ENCODE measurements at places on chromosomes 3 and 15. TPM values are rescaled to one million over a fixed set of nuclear protein-coding genes. Genes with fewer than 3 reads are reported as not detected.

The RHCG gene
- total RNA-seq, result not detected

The C3orf20 gene
- total RNA-seq, result 0.24 TPM

The GOLGA8T gene
- total RNA-seq, result not detected

The ISL2 gene
- 1.5 TPM for total RNA-seq

The SLC22A13 gene
- 0.78 TPM for total RNA-seq

The A4GNT gene
- total RNA-seq, result not detected

The SPSB4 gene
- not detected for total RNA-seq

The ZPLD1 gene
- not detected for total RNA-seq

The WDR53 gene
- 19.5 TPM for total RNA-seq

The MAP1A gene
- total RNA-seq, result 15.0 TPM

The LPCAT4 gene
- total RNA-seq, result 88.5 TPM

The CPEB1 gene
- not detected for total RNA-seq

The SYNPR gene
- total RNA-seq, result not detected

The WDR93 gene
- total RNA-seq, result not detected

The NME9 gene
- not detected for total RNA-seq

The GNAT1 gene
- not detected for total RNA-seq

The GATM gene
- total RNA-seq, result 1.3 TPM

The TBC1D5 gene
- 41.4 TPM for total RNA-seq

The KY gene
- not detected for total RNA-seq

The ALS2CL gene
- 1.9 TPM for total RNA-seq

The ITIH4 gene
- 15.2 TPM for total RNA-seq

The ACTRT3 gene
- total RNA-seq, result 0.59 TPM

The SPINK8 gene
- not detected for total RNA-seq

The FETUB gene
- not detected for total RNA-seq

The STRIT1 gene
- total RNA-seq, result not detected

The RYR3 gene
- total RNA-seq, result not detected

The FSIP1 gene
- 0.91 TPM for total RNA-seq

The ZNF860 gene
- 0.10 TPM for total RNA-seq

The ADGRG7 gene
- total RNA-seq, result not detected

The GOLGA6D gene
- not detected for total RNA-seq

Measured in T-helper 1 cell treated with Interleukin-12 subunit alpha and Interleukin-12 subunit beta and Interleukin-4 antibody, amounts not matched to agents 30 ng/mL and 1 ng/mL, for 36 hours (primary cell).